Stomach (tissue), 19 donors: ENCODE measurements at places on chromosomes 7 and 10. TPM values are rescaled to one million over a fixed set of nuclear protein-coding genes. Genes with fewer than 3 reads are reported as not detected.

DNA sequence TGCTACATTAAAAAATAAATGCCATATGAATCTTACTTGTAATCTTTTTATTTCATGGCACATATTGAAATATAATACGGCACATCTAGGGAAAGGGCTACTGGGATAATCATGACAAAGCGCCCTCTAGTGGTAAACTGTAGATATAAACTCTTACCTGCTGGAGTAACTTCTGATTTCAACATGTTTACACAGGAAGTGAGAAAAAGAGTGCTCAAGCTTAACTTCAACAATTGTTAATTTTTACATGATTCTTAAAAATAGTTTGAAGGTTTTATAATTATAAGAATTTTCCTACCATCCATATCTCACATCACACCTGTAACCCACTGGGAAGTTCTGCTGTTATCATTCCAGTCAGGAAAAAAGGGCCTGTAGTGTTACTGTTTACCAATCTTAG is 2.0 kb upstream of the HEPACAM2 start:
- no peak for DNase-seq

- no peak for DNase-seq
Measured at GRCh38 chr7:107951896-107952295, 51.1 kb downstream of the LAMB1 start.

DNA sequence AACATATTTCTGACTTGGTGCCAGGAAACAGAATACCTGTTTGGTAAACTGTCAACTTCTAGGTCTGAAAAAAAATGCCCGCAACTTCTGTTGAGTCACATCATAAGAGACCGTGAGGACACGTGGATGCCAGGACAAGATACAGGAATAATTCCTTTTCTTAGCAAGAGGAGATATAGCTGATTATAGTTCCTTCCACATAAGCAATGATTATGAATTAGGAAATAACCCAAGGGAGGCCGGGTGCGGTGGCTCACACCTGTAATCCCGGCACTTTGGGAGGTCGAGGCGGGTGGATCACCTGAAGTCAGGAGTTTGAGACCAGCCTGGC is 75.2 kb downstream of the CDC123 start:
- DNase-seq, result no peak

DNA sequence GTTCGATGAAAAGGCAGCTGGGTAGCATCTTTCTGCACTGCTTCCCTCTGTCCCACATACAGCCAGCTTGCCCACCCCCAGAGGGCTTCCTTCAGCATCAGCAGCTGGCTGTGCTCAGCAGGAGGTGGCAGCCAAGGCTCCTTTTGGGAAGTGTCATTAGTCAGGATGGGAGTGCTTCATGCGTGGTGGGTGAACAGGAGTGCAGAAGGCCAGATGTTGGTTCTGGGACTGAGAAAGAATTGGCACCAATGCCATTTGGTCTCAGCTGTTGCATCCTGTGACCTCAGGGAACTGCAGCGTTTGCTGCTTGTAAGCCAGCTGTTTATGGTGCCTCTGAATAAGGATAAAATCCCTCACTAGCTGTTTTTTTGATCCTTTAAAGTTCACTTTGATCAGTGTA is 131.1 kb upstream of the SORCS3 start:
- DNase-seq, result no peak

- DNase-seq, result peak; percentile 48
Measured at GRCh38 chr10:74855027-74855426, 28.6 kb downstream of the KAT6B start.

- DNase-seq, result peak; percentile 92
Measured at GRCh38 chr7:139691253-139691781, 86.5 kb downstream of the HIPK2 start.

Gene CTNNA3
- total RNA-seq, result 9.8 TPM

Gene EN2
- not detected for total RNA-seq

Gene FAM170B
- not detected for total RNA-seq

Gene RGR
- not detected for total RNA-seq

Gene FAM204A
- total RNA-seq, result 27.1 TPM

Gene CABCOCO1
- total RNA-seq, result not detected
